ENCODE measurements at places on chromosomes 1 and 21.

DNA sequence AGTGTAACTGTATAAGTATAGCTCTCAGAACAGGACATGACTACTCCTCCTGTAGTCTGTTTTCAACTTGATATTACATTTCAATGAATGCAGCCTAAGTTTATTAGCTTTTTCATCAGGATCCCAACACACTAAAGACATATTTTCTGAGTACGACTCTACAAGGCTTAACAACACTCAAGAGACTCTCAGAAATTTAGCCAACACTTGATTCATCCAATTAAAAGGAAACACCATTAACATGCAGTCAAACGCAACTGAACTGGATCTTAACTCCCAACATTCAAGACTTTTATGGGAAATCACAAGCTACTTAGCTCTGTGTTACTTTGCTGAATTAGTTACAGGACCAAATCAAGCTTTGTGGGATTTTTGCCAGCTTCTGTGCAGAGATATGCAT lies 65.2 kb upstream of the SGIP1 start:
- DNase-seq, result no peak

DNA sequence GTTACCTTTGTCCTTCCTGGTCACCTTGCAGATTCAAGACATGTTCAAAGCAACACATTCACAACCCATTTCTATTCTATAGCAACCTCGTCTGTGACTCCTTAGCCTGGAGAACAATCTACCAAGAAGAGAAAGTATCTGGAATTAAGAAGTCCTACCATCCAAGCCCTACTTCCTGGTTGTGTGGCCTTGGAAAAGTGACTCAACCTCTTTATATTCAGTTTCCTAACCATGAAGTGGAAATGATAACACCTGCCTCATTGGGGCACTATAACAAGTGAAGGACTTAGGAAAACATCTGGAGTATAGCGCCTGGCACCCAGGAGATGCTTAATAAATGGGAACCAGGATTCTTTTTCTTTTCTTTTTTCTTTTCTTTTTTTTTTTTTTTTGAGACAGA lies 36.5 kb upstream of the SRRM1 start:
- DNase-seq, result no peak

DNA sequence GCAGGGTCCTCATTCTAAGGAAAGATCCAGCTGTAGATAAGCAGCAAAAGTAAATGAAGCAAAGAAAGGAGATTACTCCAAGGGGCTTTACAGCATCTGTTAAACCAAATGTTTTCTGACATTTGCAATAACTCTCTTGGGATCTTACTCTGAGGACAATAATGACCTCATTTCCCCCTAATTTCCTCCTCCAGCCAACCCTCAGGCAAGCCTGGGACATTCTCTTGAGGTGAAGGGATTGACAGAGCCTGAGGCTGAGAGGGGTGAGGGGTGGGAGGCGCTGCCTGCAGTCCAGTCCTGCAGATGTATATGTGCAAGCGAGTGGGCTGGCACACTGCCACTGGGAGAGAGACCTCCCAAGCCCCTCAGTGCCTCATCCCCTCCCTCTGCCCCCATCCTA lies 40.5 kb upstream of the NEK2 start:
- DNase-seq, result no peak

GRCh38 chr1:84762664-84763063 lies 72.4 kb upstream of the SSX2IP start:
- no peak for DNase-seq

GRCh38 chr1:230550428-230550827 lies 91.9 kb upstream of the COG2 start:
- DNase-seq, result no peak

Data from stimulated activated CD8-positive, alpha-beta memory T cell treated with anti-CD3 and anti-CD28 coated beads, Interleukin-15, amount 100 ng/mL, for 1 hour (primary cell).